ENCODE measurements at places on chromosomes 2 and 18. TPM values are rescaled to one million over a fixed set of nuclear protein-coding genes. Genes with fewer than 3 reads are reported as not detected.

IL36A gene
- 1.5 TPM for total RNA-seq

UPP2 gene
- total RNA-seq: not detected

LRRTM4 gene
- not detected for total RNA-seq

SLC5A7 gene
- total RNA-seq: not detected

PLCD4 gene
- total RNA-seq: 1.1 TPM

AOX1 gene
- 0.24 TPM for total RNA-seq

MALT1 gene
- 98.0 TPM for total RNA-seq

GAREM2 gene
- total RNA-seq: 6.5 TPM

KCNG2 gene
- total RNA-seq: not detected

BBS5 gene
- 1.9 TPM for total RNA-seq

DLX2 gene
- total RNA-seq: 0.34 TPM

CABYR gene
- total RNA-seq: 0.98 TPM

ANKRD29 gene
- total RNA-seq: not detected

HOXD1 gene
- not detected for total RNA-seq

C2orf78 gene
- total RNA-seq: not detected

SF3B6 gene
- total RNA-seq: 42.4 TPM

BMP10 gene
- total RNA-seq: not detected

STPG4 gene
- 0.24 TPM for total RNA-seq

EN1 gene
- not detected for total RNA-seq

ECEL1 gene
- not detected for total RNA-seq

PCARE gene
- not detected for total RNA-seq

RBFA gene
- 17.6 TPM for total RNA-seq

TPO gene
- total RNA-seq: not detected

NFATC1 gene
- 53.8 TPM for total RNA-seq

FEV gene
- total RNA-seq: not detected

KIAA2012 gene
- total RNA-seq: not detected

Data from naive thymus-derived CD4-positive, alpha-beta T cell (primary cell).